Sigmoid colon (tissue), 7 donors: ENCODE measurements at places on chromosomes 4 and X.

GRCh38 chr4:13933191-13933590, 305.7 kb upstream of the BOD1L1 start:
- DNase-seq, result no peak
- no peaks in the 10 kb centered on the region for H3K4me1 ChIP-seq
- H3K4me3 ChIP-seq, result no peak overlapping the region
- H3K36me3 ChIP-seq, result no peaks in the 10 kb centered on the region

DNA sequence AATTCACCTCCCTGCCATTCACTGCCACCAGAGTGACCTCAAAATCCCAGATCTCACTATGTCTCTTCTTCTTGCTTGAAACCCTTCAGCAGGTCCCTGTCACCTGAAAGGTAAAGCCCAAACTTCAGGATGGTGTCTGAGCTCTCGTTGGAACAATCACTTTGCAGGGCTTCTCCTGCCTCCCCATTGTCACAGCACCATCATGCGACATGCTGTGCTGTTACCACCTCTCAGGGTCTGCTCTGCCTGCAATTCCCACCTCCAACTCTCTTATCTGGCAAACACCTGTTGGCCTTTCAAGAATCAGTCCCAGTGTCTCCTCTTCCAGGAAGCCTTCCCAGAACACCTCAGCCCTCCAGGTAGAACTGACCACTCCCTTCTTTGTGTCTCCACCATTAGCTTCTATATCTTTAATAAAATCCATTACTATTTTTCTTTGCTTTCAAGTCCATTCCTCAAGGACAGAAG, 46.2 kb downstream of the SEL1L3 start:
- no peak for DNase-seq
- H3K27ac ChIP-seq, result no peak overlapping the region
- H3K4me1 ChIP-seq, result peaks cover 16% of the 10 kb centered on the region
- no peaks in the 10 kb centered on the region for H3K27me3 ChIP-seq
- no peaks in the 10 kb centered on the region for H3K36me3 ChIP-seq

DNA sequence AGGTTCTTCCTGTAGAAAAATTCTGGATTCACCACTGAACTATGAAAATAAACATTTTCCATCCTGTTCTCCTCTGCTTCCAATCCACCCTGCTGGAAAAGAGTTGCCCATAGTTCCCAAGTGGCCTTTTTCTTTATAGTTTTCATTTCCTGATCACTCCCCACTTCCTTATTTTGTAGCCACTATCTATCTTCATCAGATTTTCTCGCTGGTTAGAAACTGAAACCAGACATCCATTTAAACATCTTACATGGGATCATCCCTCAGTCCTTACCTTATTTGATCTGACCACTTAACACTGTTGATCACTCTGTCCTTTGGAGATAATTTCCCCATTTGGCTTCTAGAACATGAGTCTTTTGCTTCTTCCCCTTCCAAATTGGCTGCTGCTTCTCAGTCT, 42.2 kb upstream of the SCOC start:
- no peak overlapping the region for H3K27ac ChIP-seq
- no peaks in the 10 kb centered on the region for H3K36me3 ChIP-seq
- no peak overlapping the region for H3K4me3 ChIP-seq
- DNase-seq, result no peak

DNA sequence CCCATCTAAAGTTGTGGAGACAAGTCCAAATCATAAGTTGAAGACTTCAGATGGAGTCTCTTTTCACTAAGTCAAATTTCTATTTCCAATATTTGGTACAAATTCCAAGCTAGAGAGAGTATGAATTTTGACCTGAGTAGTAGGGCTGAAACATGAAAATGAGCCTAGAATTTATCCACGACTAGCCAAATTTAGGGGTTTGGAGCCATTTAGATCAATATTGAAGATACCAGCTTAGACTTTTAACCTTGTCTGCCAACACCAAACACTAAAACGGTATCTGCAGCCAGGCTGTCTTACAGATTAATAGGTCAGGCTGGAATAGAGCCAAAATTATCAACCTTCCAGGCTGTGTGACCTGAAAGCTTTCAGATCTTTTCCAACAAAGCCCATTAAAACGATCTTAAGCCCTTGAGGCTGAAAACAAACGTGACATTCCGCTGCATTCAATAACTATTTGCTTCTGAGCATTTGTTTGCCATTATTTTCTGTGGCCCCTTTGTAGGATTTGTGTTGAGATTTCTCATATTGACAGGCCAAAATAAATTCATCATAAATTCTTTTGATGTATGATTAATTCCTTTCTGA, 268.7 kb upstream of the DKK2 start:
- H3K4me1 ChIP-seq, result no peaks in the 10 kb centered on the region
- no peak for DNase-seq

GRCh38 chr4:184680698-184681097, 31.2 kb downstream of the PRIMPOL start:
- H3K27ac ChIP-seq, result no peak overlapping the region
- no peak overlapping the region for H3K4me3 ChIP-seq
- no peak for DNase-seq
- H3K36me3 ChIP-seq, result no peaks in the 10 kb centered on the region
- H3K4me1 ChIP-seq, result no peaks in the 10 kb centered on the region

- no peaks in the 10 kb centered on the region for H3K36me3 ChIP-seq
- H3K27me3 ChIP-seq, result no peaks in the 10 kb centered on the region
- H3K4me3 ChIP-seq, result no peak overlapping the region
- no peaks in the 10 kb centered on the region for H3K4me1 ChIP-seq
- no peak overlapping the region for H3K27ac ChIP-seq
- no peak for DNase-seq
Observed at GRCh38 chrX:107562482-107562881, 65.8 kb upstream of the PRPS1 start.

DNA sequence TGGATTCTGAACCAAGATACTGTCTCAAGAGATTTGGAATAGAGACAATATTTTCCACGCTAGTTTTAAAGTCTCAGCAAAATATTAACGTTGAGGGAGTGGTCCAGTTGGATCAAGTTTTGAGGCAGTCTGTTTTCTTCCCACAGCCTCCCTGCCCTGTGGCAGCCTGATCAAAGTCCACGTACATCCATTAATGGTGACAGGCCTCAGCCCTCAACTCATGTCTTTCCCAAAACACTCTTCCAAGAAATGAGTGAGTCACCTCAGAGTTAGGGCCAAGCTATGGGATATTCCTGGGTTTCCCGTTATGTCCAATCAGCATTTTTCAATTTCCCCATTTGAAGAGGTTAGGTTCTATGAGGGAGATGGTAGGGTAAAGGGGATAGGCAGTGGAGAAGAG, 28.5 kb downstream of the EGFL6 start:
- no peaks in the 10 kb centered on the region for H3K4me1 ChIP-seq
- no peak overlapping the region for H3K27ac ChIP-seq
- no peak for DNase-seq
- no peaks in the 10 kb centered on the region for H3K27me3 ChIP-seq
- no peak overlapping the region for H3K4me3 ChIP-seq

DNA sequence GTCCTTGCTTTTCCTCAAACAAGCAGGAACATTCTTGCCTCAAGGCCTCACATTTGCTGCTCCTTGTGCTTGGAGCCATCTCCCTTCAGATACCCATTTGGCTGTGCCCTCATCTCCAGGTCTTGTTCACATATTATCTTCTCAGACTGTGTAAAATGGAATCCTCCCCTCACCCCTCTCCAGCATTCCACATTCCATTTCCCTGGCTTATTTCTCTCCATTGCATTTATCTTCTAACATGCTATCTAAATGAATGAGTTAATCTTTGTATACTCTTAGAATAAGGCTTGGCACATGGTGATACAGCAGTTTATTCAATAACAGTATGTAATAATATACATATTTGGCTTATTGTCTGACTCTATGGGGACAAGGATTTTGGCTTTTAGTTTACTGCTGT, 8.8 kb upstream of the GALNT7 start:
- no peaks in the 10 kb centered on the region for H3K36me3 ChIP-seq
- DNase-seq, result no peak
- no peak overlapping the region for H3K4me3 ChIP-seq
- H3K4me1 ChIP-seq, result no peaks in the 10 kb centered on the region

DNA sequence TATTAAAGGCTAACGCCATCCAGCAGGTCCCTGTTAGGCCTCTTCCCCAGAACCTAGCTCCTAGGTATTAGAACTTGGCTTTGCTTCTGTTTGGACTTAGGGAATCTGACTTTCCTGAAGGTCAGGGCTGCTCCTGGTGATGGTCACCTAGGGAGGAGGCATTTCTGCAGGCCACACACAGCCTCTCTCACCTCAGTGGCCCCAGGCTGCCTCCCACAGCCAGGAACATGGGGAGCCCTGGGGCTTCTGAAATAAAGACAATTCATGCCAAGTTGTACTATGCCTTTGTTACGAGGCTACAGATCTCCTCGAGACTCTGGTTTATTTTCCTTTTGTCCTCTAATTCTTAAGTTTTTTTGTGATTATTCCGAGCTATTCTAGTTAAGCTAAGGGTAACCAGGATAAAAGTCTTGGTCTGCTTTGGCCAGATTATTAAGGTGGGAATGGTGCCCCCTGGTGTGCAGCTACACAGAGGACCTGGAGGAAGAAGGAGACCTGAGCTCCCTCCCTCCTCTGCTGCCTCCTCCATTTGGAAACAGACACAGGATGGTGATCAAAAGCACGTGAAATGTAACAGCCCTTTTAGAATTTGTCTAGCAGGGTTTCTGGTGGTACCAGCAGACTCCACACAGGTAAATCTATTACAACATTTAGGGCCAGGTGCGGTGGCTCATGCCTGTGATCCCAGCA, 131.0 kb downstream of the DCLK2 start:
- H3K27ac ChIP-seq, result no peak overlapping the region
- no peak overlapping the region for H3K4me3 ChIP-seq
- H3K4me1 ChIP-seq, result no peaks in the 10 kb centered on the region
- no peaks in the 10 kb centered on the region for H3K27me3 ChIP-seq
- peak; percentile 80 for DNase-seq

GRCh38 chrX:141760761-141761160, 62.2 kb upstream of the SPANXD start:
- H3K36me3 ChIP-seq, result no peaks in the 10 kb centered on the region
- H3K4me3 ChIP-seq, result no peak overlapping the region
- H3K27me3 ChIP-seq, result no peaks in the 10 kb centered on the region
- H3K4me1 ChIP-seq, result no peaks in the 10 kb centered on the region
- DNase-seq, result no peak

DNA sequence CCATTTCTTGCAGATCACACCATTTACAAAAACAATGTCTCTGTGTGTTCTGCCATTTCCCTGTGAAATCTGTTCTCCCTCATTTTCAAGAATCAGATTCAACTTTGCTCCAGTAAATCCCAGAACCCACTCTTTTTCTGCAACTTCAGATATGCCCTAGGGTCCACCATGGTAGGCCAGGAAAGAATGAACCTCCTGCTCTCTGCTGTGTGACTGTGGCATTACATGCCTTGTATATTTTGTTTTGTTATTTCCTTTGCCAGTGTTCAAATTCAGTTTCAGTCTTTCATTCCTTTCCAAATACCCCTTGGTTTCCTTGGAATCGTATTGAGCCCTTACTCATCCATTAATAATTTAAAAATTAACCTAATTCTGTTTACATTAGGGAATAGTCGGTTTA, 290.2 kb upstream of the VCX start:
- H3K4me1 ChIP-seq, result no peaks in the 10 kb centered on the region
- DNase-seq, result no peak
- H3K4me3 ChIP-seq, result no peak overlapping the region

DNA sequence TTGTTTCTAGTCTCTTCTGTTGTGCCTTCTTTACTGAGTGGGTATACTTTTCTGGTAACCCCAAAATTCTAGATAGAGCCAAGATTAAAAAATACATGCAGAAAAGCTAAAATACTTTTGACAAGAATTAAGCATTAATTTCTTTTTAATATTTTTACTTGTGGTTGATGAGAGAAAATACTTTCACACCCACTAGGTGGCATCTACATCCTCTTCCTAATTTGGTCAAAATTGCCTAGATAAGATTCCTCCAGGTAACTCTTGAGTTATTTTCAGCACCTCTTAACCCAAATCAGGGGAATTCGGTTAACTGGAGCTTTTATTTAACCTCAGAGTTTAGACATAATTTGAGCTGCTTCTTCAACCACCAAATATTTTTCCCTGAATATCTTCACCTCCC, 28.4 kb upstream of the COX7B2 start:
- no peak for DNase-seq
- no peak overlapping the region for H3K27ac ChIP-seq
- no peaks in the 10 kb centered on the region for H3K36me3 ChIP-seq
- H3K4me3 ChIP-seq, result no peak overlapping the region

DNA sequence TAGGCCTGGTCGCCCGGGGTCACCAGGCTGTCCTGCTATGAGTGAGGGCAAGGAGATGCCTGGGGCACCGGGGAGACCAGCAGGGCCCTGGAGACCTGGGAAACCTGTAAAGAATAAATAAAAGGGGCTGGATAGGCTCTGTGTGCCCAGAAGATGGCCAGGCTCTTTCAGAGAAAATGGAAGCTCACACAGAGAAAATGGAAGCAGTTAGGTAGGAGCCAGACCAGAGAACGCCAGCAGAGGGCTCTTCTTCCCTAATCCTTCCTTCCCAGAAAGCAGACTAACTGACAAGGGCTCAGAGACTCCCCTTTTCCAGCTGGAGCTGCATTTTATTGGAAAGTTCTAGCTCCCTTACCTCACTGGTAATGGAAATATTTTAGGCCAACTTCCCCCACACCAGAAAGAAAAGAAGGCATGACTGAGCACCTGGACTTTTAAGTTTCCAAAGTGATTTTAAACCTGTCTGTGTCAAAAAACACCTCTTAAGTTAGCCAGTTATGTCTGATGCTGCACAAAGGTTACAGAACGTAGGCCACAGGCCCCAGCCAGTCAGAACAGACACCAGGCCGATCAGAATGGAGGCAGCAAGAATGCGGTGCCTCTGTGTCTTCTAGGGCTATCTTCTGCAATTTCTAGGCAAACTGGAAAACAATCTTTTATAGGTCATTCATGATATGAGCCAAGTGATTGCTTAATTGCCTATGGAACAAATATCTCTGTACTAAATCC, 74.0 kb downstream of the ATG4A start:
- no peak for DNase-seq
- H3K27me3 ChIP-seq, result no peaks in the 10 kb centered on the region
- no peaks in the 10 kb centered on the region for H3K36me3 ChIP-seq
- H3K4me3 ChIP-seq, result no peak overlapping the region
- H3K4me1 ChIP-seq, result no peaks in the 10 kb centered on the region
